Muscle of leg (tissue), 16 donors: ENCODE measurements at places on chromosomes 7 and 10.

DNA sequence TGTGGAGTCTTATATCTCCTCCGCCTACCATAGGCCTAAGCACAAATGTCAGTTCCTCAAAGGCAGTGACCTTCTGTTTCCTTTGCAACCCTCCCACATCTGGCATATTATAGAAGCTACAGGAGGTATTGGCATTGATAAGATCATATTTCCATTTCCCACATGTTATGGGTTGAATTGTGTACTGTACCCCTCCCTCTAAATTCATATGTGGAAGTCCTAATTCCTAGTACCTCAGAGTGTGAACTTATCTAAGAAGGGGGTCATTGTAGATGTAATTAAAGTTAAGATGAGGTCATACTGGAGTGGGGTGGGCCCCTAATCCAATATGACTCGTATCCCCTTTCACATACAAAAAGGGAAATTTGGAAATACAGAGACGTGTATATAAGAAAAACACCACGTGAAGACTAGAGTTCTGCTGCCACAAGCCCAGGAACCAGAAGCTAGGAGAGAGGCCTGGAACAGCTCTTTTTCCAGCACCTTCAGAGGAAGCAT lies 6.1 kb upstream of the LAMB4 start:
- DNase-seq: no peak

DNA sequence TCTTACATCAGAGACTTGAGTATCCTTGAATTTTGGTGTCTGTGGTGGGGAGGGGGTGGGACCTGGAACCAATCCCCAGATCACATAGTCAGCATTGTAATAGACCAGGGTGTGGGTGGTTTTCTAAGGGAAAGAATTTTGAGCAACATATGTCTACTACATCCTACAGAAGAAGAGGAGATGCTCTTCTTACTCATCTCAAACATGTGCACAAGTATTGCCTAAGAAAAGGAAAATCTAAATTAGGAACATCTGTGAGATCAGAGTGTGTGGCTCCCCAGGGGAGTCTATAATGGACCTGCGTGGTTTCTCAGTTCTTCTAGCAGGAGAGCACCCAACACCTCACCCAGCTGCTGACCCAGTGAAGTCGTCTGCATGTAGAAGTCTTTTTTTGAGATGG lies 148.8 kb downstream of the CCDC3 start:
- no peak for DNase-seq

DNA sequence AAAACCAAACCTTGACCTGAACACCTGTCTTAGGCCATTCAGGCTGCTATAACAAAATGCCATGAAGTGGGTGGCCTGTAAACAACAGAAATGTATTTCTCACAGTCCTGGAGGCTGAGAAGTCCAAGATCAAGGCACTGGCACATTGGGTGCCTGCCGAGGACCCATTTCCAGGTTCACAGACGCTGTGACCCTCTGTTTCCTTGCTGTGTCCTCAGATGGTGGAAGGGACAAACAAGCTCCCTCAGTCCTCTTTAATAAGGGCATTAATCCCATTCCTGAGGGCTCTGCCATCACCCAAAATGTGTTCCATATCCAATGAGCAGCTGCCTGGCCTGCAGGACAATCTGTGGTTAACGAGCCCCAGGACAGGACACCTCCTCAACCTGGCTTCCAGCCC lies 67.6 kb downstream of the ITGB1 start:
- no peak for DNase-seq

DNA sequence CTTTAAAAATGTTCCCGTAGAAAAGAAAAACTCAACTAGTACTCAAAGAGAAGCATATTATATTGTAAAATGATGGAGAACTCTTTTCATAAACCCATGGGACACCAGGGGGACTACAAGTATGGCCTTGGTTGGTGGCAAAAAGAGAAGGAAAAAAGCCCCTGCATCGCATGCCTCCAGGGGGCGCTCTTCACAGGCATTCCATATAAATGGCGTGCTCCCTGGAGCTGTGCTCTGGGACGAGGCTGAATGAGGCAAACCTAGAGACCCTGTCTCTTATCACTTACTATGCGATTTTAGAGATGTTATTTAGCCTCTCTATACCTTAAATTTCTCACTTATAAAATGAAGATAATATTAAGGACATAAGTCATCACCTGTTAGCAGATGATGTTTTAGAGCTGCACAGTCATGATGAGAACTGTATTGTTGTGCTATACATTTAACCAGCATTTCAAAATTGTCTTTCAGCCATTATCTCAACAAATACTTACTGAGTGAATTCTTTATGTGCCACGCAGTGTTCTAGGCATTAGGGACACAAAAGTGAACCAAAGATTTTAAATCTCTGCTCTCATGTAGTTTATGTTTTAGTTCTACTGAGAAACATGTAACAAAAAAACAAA lies 105.8 kb downstream of the ARHGAP21 start:
- DNase-seq: peak; percentile 20

DNA sequence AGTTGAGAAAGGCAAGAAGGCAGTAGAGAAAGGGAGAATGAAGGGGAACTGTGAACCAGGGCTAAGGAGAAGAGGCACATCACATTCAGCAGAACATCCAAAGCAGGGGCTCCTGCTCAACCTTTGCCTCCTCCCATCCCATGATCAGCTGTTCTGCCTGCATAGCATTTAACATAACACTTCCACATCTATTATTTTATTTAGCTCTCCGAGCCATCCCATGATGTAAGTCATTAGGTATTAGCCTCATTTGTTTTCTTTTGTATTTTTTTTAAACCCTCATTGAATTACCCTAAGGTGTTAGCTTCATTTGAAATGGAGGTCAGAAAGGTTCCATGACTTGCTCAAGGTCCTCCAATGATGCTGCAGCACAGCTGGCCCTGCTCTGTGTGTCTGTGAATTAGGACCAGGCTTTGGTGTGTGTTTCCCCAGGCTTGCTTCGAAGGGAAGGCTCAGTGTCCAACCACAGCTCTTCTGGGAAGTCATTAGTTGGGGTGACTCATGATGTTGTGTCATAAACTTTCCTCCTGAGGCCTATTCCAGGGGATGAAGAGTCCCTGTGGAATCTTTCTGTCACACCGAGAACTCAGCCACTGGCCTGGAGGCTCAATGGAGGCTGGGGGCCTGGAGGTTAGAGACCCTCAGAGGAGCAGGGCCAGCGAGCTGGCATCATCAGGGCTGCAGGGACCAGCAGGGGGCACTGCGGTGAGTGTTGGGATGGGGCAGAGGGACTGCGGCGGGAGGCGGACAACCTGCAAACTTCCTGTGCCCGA lies 16.5 kb downstream of the NPFFR1 start:
- DNase-seq: no peak

DNA sequence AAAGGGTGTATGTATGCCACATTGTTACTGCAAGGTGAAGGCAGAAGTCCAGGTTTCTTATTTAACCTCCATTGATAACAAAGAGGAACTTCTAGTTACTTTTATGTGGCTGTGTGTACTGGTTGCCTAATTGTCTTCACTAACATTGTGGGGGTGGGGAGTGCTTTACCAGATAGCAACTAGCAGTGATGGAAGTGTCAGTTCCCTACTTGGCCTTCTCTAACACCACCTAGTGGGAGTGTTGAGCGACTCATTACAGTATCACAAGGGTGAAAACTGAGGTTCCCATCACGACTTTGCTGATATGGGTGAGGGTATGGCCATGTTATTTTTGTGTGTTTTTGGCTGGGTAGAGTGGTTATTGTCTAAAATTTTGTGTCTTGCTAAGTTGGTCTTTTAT lies 274.4 kb downstream of the THSD7A start:
- DNase-seq: no peak

- DNase-seq: no peak
Observed at GRCh38 chr7:101450064-101450463, 87.4 kb downstream of the COL26A1 start.

DNA sequence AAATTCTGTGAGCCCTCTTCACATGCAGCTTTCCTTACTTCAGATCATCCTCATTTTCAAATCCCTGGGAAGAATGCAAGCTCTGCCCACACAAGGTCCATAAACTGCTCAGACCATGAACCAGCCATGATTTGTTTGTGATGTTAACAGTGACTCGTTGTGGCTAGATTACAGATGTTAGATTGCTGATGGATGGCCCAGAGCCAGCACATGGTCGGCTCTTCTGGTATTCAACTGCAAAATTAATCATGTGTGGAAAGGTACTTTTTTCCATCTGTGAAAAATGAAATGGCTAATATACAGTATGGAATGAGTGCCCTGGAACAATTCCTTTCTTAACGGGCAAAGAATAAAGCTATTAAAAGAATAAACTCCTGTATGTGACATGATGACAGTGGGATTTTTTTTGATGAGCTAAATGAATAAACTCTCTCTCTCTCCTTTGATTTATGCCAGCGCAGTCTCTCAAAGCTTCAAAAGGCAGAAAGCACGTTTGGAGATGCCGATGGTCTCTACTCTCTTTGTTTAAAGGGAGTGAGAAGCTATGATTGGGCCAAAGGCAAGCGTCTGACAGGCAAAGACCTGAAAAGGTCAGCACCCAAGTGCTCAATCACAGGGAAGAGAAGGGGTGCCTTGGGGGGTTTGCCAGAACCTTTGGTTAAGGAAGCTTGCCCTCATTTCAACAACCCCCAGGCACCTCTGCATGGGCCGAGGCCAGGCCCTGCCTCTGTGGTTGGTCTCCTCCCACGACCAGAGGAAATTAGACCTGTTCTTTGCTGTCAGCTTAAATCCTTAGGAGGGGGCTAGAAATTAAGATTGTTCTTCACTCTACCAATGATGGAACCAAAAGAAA lies 444.0 kb upstream of the NFE2L3 start:
- DNase-seq: peak; percentile 70

DNA sequence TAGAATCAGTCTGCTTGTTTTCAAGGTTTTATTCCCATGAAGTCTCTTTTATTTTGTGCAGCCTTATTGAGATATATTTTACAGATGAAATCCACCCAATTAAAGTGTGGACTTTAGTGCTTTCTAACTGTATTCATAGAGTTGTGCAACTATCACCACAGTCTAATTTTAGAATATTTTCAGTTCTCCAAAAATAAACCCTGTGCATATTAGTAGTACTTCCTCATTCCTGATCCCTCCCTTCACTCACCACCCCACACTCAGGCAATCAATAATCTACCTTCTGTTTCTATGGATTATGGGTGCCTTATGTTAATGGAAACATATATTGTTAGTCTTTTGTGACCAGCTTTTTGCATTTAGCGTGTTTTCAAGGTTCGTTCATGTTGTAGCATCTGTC lies 185.7 kb upstream of the TMEM72 start:
- peak; percentile 53 for DNase-seq

DNA sequence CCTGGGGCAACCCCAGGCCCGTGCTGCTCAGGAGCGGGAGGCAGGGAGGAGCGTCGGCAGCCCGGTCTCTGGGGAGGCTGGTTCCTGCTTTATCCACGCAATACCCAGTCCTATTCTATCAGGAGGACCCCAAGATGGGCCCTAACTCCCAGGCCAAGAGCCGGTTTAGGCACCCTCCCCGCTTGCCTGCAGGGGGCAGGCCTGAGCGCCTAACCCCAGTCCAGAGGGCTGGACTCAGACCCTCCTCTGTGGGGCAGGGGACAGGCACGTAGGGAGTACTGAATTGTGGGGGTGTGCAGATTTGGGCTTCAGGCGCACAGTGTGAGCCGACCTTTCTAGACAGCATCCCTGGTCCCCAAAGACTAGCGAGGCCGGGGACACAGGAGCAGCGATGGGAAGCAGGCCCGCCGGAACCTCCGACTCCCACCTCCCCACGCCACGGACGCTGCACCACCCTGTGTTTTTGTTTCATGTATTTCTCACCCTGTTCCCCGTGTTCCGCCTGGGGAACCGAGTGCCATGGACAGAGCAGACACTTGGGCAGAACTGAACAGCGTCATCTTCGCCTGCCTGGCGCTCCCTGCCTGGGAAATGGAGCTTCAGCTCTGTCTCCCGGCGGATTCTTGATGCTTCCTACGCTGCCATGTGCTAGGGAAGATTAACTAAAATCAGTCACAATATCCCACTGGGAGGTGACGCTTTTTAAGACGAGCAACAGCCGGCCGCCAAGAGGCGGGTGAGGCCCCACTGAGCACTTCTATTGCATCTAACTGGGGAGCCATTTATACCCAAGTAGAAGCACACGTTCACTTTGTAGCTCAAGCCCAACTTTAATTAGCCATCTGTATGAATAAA lies 5.3 kb downstream of the NUDT1 start:
- DNase-seq: peak; percentile 48

DNA sequence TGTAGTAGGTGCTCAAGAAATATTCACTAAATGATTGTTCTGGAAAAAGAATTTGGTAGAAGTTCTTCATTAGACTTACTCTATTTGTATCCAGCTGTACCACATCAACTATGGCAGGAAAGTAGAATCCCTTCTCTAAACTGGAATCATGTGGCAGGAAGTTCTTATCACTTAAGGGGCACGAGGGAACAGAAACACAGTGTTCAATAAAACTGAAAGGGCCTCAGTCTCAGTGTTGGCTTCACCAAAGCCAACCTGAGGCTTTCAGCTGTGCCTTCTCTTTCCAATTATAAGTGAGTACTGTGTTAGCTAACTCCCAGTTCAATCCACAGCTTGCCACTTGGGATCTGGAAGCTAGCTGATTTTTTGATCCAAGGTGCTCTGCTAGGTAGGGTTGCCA lies 257.6 kb upstream of the LRGUK start:
- no peak for DNase-seq

GRCh38 chr7:6257675-6258074 lies 14.7 kb downstream of the CYTH3 start:
- DNase-seq: no peak

DNA sequence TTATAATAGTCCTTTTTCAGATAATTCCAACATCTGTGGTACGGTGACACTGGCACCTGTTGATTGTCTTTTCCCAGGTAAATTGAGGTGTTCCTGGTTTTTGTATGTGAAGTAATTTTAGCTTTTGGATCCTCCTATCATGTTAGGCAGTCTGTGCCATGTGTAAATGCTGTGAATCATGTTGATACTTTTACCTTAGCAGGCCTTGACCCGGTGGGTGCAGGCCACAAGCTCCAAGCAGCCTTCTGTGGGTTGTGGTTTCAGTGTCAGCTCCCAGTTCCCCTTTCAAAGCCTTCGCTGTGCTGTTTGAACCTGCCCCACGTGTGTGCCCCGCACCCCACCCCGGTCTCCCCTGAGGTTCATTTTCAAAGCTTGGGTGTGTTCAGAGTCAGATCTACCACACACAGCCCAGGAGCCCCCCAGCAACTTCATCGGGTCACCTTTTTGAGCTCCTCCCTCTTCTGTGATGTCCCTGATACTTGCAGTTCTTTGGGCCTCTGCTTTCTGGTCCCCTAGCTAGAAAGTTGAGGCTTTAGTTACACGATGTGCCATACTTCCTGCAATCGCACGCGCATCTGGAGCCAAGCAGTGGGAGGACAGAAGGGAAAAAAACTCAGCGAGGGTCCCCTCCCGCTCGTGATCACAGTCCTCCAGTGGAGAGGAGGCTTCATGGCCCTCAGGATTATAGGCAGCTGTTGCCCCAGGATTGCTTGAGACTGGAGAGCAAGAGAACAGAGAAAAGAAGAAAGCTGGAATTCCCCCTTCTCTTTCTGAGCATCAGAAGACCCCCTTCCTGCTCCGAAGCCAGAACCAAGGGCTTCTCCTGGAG lies 8.7 kb upstream of the BHLHA15 start:
- no peak for DNase-seq

DNA sequence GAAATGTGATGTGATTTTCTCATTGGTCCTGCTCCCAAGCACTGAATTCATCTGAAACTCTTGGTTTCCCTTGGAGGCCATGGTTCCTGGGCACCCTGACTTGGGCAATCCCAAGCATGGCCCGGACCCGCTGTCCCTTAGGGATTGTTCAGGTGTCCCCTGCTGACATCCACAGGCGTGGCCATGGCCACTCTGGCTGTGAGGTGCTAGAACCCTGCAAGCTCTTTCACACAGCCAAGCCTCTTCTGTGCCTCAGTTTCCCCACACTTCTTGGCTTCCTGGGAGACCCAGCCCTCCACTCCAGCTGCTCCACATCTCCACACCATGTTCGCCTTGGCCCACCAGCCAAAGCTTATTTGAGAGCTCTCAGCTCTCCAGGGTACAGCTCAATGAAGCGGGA lies 12.0 kb upstream of the AZGP1 start:
- DNase-seq: no peak
